ENCODE measurements at places on chromosomes 7 and 10.

GRCh38 chr7:52498366-52498765, 537.1 kb upstream of the POM121L12 start:
- no peak for DNase-seq

GRCh38 chr7:158428131-158428836, 159.3 kb downstream of the PTPRN2 start:
- no peak for DNase-seq

- DNase-seq = no peak
These were observed 152.9 kb downstream of the CCDC3 start for GRCh38 chr10:12848439-12849173.

DNA sequence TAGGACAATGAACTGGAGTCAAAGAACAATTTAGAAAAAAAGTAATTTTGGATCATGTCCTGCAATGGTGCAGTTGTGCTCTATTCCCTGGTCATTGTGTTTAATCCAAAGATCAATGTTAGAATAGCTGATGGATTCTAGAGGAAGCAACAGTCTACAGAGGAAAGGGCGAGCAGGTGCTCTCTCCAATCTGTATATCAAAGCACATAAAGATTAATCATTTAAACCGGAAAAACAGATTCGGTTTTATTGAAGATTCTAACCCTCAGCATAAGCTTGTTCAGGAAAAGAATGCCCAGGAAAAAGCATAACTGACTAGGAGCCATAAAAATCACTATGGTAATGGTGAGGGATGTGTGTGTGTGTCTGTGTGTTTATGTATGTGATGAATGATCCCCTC, 110.3 kb downstream of the MALRD1 start:
- no peak for DNase-seq

DNA sequence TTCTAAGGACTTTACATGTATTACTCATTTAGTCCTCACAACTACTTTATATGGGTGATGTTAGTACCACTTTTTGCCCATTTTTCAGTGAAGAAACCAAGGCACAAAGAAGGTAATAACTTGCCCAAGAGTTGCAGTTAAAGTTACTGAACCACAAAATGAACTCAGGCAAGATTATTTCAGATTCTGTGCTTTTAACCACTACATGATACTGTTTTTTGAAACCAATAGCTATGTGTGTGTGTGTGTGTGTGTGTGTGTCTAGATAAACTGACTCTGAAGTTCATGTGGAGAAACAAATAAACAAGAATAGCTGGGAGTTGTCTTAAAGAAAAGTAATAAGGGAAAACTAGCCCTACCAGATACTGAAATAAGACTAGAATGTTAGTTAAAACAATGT, 60.8 kb upstream of the OIT3 start:
- DNase-seq = no peak

DNA sequence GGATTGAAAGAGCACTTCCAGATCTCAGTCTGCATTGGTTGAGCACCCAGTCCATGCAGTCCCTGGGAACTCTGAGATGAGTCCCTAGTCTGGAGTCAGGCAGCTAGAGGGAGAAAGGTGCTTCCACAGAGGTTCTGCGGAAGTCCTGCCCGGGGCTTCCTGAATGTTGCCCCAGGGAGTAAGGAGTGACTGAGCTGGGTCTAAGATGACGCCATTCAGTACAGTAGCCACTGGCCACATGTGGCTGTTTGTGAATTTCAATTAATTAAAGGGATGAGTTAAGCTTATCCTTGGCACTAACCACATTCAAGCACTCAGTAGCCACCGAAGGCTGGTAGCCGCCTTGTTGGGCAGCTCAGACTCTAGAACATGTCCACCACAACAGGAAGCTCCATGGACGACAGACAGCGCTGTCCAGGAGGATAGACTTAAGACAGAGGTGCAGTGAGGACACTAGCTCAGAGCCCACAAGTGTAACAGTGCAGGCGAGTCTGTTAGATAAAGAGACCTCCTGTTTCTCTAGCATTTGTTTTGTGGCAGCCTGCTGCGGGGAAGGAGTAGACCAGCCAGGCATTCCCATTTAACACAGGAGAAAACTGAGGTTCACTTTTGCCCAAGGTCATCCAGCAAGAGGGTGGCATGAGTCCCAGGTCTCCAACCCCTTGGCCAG, 101.6 kb upstream of the PPIF start:
- no peak for DNase-seq

DNA sequence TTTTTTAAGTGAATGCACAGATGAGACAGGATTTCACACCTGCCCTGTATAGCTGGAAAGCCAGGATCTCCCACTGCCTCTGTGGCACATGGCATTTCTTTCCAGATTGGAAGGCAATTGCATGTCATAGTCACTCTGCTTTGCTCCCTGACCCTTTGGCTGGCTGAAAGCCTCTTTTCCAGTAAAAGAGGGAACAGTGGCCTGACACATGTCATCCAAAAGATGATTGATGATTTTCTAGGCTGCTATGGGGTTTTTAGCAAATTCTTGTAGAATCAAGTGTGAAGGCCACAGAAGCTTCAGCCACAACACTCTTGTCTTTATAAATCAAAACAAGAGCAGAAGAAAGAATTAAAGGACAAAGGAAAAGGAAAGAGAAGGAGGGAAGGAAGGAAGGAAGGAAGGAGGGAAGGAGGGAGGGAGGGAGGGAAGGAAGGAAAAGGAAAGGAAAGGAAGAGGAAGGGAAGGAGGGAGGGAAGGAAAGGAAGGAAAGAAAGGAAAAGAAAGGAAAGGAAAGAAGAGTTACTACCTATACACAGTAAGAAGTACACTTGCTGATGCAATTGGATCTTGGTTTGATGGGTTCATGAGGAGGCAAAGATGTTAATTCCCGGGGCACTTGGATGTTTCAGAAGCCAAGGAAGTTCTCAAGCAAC, 158.9 kb upstream of the FRMD4A start:
- DNase-seq = no peak

- no peak for DNase-seq
These were observed 118.5 kb downstream of the VTI1A start for GRCh38 chr10:112565434-112566053.

GRCh38 chr7:151679071-151679708, 159.5 kb upstream of the RHEB start:
- DNase-seq = no peak

GRCh38 chr7:47663851-47664250, 81.9 kb upstream of the TNS3 start:
- no peak for DNase-seq

DNA sequence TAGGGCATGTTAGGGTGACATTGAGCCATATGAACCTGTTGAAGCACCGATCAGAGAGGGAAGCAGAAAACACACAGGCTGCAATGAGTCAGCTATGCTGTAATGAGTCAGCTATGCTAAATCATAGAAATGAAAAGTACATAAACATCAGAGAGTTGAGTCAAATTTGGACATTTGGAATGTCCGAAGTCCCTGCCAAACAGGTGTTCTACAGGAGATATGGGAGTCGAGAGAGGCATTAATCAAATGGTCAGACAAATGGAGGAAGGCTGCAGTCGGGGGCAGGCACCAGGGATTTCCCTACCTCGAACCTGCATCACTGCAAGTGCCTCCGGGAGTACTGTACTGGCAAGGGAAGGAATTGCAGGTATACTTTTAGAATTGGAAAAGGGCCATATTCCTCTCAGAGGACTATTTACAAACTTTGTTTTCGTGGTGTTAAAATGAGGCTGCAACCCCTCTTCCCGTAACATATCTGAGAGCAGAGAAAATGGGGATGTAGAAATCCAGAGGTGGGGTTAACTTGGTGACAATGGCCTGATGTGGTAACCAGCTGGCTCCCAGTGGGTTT, 8.8 kb upstream of the ZC3HAV1 start:
- no peak for DNase-seq

DNA sequence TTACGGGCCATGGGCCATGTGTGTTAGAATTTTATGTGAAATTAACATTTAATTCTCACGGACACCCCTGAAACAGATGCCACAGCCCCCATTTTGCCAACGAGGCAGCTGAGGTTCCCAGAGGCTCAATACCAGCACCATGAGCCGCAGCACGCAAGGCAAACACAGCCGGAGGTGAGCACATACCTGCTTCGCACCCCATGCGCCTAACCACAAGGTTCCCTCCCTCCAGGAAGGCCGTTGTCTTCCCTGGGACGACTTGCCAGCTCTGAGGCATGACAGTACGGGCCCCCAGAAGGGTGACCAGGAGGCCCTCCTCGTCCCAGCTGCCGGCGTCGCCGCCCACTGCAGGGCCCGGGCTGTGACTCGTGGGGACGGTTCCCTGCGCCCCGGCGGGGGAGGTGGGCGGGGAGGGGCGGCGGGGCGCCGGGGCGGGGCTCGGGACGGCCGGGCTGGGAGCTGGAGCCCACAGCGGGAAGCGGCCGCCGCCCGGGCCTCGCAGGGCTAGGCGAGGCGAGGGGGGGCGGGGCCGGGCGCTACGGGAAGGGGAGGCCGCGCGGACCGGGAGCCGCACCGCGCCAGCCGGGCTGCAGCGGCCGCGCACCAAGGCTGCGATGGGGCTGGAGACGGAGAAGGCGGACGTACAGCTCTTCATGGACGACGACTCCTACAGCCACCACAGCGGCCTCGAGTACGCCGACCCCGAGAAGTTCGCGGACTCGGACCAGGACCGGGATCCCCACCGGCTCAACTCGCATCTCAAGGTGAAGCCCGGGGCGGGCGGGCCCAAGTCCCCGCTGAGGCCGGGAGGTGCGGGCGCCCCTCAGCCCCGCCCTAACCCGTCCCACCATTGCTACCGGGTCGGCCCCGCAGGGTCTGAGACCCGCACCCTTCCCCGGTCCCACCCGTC, at the start of gene CAV2:
CAV2 (plus strand) TSS at position 571 of the 910 bp plus-strand sequence; CDS start at position 615, 44 bp downstream.
- no peak for DNase-seq

DNA sequence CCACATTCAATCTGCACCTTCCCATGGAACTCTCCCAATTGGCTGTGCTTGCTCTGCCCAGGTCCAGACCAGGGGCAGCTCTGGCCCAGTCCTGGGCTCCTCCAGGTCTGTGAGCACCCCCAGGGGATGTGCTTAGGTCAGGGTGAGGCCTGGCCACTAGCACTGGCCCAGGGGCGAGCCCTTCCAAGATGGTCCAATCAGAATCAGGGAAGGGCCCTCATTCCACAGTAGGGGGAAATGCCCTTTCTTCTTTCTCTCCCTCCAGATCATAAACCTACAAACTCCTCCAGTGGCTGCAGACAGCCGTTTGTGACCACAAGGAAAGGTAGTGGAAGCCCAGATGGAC, 157.0 kb downstream of the PRKAG2 start:
- no peak for DNase-seq

DNA sequence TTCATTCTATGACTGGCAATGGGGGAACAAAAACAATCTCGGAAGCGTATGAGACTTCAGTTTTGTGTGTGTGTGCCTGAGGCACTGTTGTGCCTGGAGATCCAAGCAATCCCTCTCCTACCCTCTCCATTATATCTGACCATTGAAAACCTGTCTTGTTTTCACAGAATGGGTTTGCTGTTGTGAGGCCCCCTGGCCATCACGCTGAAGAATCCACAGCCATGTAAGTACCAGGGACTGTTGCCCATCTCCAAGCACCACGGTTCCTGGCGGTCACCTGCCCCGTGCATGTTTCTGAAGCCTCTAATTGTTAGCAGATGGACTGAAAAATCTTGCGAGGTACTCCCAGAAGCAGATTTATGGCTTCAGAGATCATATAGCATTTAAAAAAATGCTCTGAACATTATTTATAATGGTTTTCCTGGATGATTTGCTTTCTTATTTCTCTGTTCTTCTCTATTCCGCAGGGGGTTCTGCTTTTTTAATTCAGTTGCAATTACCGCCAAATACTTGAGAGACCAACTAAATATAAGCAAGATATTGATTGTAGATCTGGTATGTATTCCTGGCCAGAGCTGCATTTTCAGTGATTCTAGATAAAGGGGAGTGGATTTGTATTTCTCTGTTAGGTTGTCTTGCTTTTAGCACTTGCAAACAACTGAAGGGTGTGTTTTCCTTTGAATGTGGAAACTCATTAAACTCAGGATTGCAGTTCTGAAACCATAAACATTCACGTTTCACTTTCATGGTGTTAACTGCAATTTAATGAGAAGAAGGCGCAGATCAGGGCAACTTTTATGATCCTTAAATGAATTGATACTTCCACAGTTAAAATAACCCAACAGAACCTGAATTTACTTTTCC, 288.2 kb downstream of the TWIST1 start:
- no peak for DNase-seq

- DNase-seq = peak; percentile 38
These were observed 110.7 kb downstream of the ZNF467 start for GRCh38 chr7:149662591-149663095.

DNA sequence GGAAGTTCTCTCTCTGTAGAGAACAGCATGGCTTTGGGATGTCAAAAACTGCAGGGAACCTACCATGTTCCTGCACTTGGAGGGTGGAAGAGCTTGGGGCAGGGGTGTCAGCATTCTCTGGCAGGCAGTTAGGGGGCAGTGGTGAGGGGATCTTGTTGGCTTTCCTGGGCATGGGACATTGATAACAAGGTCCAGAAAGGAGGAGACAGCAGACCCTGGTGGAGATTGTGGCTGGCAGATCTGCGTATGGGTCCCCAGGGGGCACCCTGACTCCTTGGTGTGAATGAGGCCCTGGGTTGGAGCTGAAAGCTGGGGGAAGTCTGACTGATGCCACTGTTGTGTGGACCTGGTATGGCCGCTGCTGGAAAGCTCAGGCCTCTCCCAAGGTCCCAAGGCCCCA, 22.9 kb upstream of the CAMK2B start:
- no peak for DNase-seq

DNA sequence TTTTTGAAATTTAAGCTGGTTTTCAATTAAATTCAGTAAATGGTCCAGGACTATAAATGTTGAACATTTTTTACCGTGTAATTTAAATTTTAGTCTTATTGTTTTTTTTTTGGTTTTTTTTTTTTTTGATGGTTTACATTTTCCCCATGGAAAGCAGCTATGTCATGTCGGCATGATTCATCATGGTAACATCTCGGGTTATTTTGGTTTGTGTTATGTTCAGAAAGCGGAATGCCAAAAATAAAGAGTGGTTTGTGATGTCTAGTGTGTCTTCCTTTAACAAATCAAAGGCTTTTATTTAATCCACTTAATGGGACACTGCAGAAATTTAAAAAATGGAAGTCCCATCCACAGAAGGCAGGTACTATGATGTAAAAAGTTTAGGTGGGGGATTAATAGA, 58.5 kb downstream of the TRUB1 start:
- DNase-seq = no peak

DNA sequence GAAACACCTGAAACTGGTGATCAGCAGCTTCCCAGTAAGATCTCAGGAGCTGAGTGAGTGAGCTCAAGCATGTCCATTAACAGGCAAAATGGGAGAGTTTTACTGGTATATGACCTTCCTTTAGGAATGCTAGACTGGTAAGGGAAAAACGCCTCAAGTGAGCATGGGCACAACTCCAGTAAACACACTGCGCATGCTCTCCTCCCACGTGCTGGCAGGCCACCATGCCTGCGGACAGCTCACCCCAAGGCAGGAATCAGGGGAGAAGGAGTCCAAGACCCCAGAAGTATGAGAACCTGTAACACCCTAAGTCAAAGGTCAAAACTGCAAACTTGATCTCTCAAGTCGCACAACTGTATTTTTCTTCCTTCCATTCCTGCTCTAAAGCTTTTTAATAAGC, 128.3 kb downstream of the CD36 start:
- DNase-seq = no peak

Measured in activated effector memory CD4-positive, alpha-beta T cell treated with Interleukin-2 at 50 U/mL for 16 hours (primary cell).